ENCODE measurements at places on chromosomes 16 and 17. TPM values are rescaled to one million over a fixed set of nuclear protein-coding genes. Genes with fewer than 3 reads are reported as not detected.

The CHRNE gene
- 3.7 TPM for total RNA-seq

DNA sequence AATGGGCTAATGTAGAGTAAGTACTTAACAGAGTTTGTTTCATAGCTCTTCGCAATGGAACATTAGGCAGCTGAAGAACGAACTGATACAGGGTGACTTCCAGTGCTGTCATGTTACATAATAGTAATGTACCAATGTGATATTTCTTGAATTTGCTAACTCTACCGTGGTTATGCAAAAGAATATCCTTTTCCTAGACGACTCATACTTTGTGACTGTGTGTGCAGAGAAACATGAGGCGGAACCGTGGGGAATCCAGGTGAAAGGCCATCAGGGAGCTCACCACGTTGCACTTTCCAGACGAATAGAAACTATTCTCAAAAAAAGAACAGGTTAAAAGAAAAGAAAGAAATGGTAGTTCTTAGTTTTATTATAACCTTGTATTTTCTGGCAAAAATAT lies 13.2 kb downstream of the NOB1 start:
- no peak for DNase-seq

DNA sequence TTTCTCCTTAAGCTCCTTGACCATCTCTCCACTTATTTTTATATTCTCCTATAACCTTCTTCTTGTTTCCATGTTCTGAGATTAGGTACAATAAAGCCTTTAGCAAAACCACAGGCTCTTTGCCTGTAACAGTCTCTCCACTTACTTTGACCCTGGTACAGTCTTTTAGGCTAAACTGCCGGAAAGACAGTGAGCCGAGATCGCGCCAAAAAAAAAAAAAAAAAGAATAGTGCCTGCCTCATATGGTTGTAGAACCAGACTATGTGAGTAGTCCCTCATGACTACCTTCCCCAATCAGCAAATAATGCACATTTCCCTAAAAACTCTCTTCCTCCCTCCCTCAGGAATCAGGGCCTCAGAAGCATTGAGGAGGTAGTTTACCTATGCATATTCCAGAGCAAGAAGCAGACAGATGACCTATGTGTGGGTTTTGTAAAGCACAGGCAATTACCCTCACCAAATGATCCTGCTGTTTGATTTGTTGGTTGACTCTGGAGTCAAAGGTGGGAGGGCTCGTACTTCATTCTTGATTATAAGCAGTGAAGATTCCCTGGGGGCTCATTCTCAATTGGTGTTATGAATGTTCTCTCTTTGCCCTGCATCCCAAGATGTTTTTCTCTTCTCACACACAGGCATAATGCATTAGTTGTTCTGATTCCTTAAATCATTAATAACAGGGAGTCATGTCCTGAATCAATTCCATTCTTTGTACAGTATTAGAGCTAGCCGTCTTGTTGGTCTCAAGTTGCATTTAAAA lies 8.9 kb upstream of the NME1 start:
- no peak for DNase-seq

DNA sequence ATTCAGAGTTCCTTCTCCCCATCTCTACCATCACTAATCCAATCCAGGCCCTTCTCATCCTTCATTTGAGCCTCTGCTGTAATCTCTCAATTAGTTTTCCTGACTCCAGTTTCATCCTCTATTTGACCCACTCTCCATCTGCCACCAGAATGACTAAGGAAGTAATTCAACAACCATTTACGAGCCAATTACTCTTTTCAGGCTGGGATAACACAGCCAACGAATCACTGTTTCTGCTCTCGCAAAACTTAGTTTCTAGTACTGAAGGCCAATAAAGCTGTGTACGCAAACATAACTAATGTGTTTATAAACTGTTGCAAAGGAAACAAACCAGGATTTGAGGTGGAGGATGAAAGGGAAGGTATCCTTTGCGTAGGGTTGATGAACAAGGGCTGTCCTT lies 53.7 kb downstream of the MAP2K6 start:
- DNase-seq: no peak

The STARD3 gene
- total RNA-seq: 96.5 TPM

GRCh38 chr16:75792771-75793492 lies 66.6 kb upstream of the CPHXL start:
- no peak for DNase-seq

The GPRC5C gene
- total RNA-seq: not detected

The OR2C1 gene
- total RNA-seq: not detected

DNA sequence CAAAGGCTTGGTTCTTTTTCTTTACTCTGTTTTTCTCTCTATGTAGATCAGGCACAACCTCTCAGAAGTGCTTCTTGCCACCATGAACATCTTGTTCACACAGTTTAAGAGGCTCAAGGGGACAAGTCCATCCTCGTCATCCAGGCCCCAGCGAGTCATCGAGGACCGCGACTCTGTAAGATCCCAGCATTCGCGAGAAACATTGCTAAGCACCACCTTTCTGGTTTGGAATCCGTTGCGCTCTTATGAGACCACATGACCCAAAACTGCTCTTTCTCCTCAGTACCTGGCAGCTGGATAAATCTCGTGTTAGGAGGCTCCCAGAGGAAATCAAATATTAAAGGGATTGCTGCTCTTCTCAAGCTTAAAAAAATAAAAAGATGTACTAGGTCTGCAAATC lies 23.3 kb upstream of the SLC12A3 start:
- no peak for DNase-seq

The C17orf107 gene
- 30.5 TPM for total RNA-seq

The KCNH6 gene
- not detected for total RNA-seq

DNA sequence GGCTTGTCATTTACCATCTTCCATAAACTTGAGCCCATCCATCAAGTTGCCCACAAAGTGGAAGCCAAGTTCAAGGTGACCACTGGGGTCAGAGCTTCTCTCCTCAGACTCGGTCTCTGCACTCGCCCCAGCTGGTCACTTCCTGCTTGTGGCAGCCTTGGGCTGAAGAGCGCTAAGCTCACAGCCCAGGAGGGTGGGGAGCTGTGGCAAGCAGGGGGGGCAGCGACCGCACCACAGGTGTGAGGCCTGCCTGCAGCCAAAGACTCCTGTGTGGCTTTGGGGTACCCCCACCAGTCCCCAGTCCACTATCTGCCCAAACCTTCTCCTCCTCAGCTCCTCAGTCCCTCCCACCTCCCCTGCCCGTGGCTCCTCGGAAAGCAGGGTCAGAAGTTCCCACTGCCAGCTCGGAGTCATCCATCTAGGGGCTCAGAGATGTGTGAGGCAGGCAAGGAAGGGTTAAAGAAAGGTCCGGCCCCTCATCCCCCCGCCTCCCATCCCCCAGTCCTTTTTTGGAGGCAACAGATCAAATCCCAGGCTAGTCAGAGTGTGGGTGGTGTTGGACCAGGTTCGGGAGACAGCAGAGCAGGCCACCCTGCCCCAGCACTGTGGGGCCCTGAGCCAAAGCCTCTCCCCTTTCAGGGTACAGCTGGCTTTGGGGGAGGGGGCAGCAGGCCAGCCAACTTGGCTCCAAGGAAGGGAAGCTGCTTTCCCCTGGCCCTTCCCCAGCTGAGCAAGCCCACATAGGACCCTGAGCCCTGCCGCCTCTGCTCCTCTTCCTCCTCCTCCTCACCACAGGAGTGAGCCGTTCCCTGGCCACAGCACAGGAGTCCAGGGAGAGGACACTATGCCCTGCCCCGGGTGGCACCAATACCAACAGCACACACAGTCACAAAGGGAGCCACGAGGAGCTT lies 3.2 kb downstream of the CSF3 start:
- DNase-seq: no peak

- no peak for DNase-seq
These were observed 36.4 kb downstream of the CDR2 start for GRCh38 chr16:22337849-22338635.

DNA sequence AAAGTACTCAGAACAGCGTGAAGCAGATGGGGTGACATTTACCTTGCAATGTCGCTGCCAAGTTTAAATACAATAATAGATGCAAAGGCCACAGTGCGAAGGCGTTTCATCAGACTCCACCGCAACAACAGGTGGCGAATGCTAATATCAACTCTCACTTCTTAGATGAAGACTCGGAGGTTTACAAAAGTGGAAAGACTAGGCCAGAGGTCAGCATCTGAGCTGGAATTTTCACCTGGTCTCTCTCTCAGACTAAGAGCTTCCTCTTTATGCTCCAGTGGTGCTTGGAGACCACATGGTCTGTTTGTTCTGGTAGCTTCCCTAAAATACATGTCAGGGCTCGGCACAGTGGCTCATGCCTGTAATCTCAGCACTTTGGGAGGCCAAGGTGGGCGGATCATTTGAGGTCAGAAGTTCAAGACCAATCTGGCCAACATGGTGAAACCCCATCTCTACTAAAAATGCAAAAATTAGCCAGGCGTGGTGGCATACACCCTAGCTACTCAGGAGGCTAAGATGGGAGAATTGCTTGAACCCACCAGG lies 169.1 kb downstream of the XYLT1 start:
- peak; percentile 29 for DNase-seq

The MFAP4 gene
- not detected for total RNA-seq

GRCh38 chr16:53773150-53773846 lies 69.3 kb downstream of the FTO start:
- DNase-seq: no peak

The MCRIP1 gene
- total RNA-seq: 37.7 TPM

DNA sequence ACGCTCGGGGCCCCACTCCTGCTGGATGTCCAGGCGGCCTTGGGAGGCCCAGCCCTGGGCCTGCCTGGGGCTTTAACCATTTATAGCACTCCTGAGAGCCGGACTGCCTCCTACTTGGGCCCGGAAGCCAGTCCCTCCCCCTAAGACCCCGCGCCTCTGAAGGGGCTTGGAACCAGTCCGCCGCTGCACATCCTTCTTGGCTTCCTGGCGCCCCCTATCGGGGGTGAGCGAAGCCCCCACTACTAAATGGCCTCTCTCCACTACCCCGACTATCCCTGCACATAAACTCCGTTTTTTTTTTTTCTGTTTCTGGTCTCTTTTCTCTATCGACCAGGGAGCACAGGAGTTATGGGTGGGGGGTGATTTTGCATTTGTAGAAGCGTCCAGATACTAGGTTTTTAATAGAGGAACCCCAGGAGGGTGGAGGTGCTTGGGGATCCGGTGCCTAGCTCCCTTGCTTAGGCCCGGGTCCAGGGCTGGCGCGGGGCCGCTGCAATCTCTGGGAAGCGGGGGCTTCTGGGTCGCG lies 633 bp upstream of the NOL3 start:
- no peak for DNase-seq

GRCh38 chr16:28845293-28845692 lies 855 bp downstream of the TUFM start:
- peak; percentile 24 for DNase-seq

- no peak for DNase-seq
These were observed 210.0 kb downstream of the C16orf95 start for GRCh38 chr16:87107201-87107600.

DNA sequence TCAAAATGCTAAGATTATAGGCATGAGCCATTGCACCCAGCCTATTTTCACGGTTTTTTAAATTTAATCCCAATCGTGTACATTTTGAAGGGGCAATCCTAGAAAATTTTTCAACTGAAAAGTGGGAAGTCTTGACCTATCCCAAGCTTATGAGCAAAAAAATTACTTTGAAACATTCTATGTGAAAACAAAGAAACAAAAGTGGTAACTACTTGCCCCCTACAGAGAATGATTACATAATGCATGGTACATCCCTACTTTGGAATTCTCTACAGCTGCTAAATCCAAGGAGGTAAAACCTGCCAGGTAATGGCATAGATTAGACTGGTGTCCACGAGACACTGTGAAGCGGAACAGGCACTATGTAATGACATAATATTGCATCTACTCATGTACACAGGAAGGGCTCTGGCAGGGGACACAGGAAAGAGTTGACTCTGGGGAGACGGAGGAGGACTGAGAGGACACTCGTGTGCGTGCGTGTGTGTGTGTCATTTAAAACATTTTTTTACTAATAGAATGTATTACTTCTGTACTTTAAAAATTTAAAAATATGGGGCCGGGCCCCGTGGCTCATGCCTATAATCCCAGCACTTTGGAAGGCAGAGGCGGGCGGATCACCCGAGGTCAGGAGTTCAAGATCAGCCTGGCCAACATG lies 15.7 kb downstream of the ASGR2 start:
- DNase-seq: no peak

The ABCA8 gene
- not detected for total RNA-seq

GRCh38 chr16:50238868-50239301 lies 27.5 kb upstream of the ADCY7 start:
- DNase-seq: no peak

The SLC47A1 gene
- total RNA-seq: not detected

GRCh38 chr17:8255499-8255898 lies 6.4 kb downstream of the PFAS start:
- no peak for DNase-seq

- no peak for DNase-seq
These were observed 89.2 kb upstream of the WSCD1 start for GRCh38 chr17:5980941-5981340.

DNA sequence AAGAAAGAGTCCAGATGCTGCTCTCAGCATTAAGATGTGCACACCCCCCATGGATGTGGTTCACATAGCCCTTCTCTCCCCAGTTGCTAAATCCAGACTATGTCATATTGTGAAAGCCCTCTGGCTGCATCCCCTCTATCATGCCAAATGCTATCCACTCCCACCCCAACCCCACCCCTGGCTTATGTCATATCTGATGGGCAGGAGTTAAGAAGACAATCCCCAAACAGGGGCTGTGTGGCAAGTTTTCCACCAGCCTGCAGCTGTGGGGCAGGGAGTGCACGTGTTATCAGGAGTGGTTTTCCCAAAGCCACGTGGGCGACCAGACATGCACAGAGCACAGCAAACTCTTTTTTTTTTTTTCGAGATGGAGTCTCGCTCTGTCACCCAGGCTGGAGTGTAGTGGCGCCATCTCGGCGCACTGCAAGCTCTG lies 10.0 kb downstream of the FAM117A start:
- no peak for DNase-seq

DNA sequence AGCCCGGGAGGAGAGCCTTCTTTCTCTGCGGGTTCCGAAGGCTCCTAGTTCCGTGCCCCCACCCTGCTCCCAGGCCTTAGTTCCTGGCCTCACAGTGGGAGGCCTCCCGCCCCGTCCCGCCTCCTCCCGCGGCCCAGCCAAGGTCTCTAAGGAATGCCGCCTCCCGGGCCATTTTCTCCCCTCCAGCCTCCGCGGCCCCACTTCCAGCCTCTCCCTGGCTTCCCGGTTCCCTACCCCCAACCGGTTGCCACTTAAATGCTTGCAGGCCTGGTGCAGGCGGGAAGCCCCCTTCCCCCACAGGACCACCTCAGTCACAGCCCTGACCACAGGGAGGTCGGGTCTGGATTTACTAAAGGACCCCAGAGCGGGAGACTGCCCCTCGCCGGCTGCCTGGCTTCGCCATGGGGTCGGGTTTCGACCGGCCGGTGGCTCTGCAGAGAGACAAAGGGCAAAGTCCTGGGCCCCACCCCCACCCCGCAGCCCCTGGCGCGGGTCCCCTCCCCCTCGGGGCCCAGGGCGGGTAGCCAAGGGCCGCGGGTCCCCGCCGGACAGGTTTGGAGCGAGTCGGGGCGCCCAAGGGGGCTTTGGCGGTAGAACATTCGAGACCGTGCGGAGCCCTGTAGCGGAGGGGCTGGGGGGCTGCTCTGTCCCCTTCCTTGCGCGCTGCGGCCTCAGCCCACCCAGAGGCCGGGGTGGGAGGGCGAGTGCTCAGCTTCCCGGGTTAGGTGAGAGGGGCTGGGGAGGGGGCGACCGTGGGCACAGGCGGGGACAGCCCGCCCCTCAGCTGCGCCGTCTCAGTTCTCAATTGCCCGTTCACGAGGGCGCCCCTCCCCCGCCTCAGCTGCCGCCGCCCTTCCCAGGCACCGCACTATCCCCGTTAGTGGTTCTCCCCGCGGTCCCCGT lies 16.4 kb downstream of the IGF2BP1 start:
- no peak for DNase-seq

The PIK3R6 gene
- 0.60 TPM for total RNA-seq
